ENCODE measurements at places on chromosomes 2 and 18.

DNA sequence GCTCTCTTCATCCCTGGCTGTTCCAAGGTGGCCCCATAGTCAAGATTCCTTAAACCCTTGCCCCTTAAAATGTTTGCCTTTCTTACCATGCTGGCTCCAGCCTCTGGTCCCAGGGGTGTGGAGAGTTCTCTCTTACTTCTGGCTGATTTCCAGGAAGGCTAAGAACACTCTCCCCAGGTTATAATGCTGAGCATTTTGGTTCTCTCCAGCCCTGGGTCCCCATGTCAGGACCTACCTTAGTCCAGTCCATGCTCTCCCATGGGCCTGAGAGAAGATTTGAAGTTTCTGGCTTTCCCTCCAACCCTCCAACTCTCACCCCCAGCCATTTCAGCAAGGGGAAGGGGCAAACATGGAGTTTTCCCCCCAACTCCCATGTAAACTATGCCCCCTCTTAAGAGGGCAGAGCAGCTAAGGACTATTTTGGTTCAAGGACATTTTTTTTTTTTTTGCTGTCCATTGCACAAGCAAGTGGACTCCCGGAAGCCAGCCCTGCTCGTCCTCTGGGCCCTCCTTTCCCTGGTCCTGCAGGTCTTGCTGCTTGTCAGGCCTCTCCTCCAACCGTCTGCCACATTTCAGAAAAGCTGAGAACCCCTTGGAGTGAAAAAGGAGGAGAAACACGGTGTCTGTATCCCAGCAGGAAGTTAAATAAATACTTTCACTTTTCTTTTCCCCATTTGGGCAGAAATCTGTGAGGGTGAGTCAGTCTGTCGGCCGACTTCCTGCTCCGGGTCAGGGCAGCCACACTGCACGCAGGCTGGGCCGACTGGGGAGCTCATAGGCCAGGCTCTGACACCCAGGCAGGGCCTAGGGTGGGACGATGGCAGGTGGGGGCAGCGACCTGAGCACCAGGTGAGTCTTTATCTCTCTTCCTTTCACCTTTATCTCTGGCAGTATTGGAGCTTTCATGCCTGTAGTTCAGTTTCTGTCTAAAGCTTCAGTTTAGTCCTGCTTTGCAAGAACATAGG lies at the start of gene SP140L:
Gene SP140L (plus strand): TSS at position 741 of the 965 bp plus-strand sequence. CDS start 77 bp downstream, at position 818.
- peak; percentile 82 for DNase-seq

- DNase-seq, result no peak
These were observed 160.2 kb upstream of the NCK2 start for GRCh38 chr2:105584435-105585010.

DNA sequence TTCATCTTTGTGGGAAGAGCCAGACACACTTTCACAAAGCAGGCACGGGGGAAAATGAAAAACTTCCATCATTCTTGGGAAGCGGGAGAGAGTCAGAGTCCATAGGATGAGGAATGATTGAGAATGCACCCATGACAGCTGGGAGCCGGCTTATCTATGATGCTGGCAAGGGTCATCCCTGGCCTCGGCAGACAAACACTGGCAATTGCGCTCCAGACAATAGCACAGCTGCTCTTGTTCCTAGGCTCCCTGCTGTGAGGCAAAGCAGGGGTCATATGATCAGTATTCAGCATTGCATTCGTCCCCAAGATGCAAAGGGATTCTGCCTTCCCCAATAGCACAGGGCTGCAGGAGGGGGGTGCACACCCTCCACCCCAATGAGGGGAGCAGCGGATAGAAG lies 33.0 kb downstream of the CYRIA start:
- no peak for DNase-seq

DNA sequence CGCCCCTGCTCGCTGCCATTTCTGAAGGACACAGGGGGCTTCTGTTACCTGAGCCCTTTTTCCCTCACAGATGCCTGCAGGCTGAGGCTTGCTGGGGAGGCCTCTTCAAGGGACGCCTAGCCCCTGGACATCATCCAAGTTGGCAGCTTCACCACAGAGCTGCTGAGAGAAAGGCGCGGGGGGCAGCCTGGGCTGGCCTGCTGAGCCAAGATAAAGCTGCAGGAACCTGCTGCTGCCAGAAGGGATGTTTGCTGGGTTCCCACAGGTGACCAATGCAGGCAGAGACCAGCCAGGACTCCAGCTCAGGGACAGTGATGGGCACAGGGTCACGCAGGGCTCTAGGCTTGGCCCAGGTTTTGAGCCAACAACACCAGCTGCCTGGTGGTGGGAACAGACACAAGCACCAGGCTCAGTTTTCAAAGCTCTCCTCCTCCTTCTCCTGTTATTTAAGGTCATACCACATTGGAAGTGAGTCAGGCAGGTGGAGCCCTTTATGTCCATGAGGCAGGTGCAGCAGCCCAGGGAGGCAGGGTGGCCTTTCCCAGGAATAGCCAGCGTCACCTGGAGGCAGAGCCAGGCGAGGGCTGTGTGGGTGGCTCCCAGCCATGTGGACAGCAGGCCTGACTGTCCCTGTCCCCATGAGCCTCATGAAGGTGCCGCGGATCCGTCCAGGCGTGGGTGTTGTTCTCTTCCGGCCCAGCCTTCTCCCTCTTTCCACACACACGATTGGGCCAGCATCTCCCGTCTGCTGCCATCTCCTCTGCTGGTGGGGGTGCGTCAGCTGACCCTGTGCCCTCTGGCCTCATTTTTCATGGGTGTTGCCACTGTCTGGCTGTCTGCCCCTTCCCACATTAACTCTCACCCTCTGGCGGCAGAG lies 515.5 kb upstream of the MYT1L start:
- DNase-seq, result no peak

- no peak for DNase-seq
These were observed 141.8 kb downstream of the MYO5B start for GRCh38 chr18:50053111-50053510.

DNA sequence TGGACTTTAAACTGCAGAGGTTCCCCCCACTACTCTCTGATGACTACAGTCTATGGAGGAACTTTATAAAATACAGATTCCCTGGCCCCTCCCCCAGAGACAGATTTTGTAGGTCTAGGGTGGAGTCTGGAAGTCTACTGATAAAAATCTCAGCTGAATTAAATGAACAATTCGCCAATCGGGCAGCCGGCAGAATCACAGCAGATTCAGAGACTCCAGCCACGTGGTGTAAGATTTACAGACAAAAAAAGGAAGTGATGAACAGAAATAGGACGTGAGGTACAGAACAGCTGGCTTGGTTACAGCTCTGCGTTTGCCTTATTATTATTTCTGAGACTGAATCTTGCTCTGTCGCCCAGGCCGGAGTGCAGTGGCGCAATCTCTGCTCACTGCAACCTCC lies 21.4 kb upstream of the MTA3 start:
- no peak for DNase-seq

Data from stimulated activated CD4-positive, alpha-beta T cell treated with anti-CD3 and anti-CD28 coated beads, Interleukin-4, amount 100 ng/mL, for 24 hours (primary cell).